ENCODE measurements at places on chromosomes 7 and 10. TPM values are rescaled to one million over a fixed set of nuclear protein-coding genes. Genes with fewer than 3 reads are reported as not detected.

Gene CRHR2
- not detected for total RNA-seq

Gene ASB10
- not detected for total RNA-seq

Gene DKK1
- not detected for total RNA-seq

Gene NUTM2D
- 1.6 TPM for total RNA-seq

Gene CYP2C8
- not detected for total RNA-seq

Gene CWF19L1
- total RNA-seq, result 46.9 TPM

Gene PNLIP
- total RNA-seq, result not detected
